Fibroblast of skin of right biceps (primary cell): ENCODE measurements at places on chromosomes 2 and 18.

DNA sequence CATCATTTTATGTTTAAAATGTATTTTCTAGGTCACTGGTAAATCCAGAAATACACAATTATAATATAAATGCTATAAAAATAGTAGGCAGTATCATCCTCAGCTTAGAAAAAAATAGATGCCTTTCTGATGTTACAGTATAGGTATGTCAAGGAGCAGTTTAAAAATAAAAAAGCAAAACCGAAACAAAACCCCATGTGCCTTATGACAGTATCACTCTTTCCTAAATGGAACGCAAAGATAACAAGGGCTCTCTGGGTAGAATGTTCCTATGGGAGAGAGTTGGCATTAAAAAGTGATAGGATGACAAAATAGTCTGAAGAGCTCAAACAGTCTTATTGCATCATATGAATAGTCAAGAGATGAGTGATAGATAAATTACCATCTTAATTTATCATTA, 172.1 kb downstream of the DSC3 start:
- DNase-seq, result no peak

- DNase-seq, result no peak
Observed at GRCh38 chr2:39546937-39547336, 109.9 kb upstream of the MAP4K3 start.

DNA sequence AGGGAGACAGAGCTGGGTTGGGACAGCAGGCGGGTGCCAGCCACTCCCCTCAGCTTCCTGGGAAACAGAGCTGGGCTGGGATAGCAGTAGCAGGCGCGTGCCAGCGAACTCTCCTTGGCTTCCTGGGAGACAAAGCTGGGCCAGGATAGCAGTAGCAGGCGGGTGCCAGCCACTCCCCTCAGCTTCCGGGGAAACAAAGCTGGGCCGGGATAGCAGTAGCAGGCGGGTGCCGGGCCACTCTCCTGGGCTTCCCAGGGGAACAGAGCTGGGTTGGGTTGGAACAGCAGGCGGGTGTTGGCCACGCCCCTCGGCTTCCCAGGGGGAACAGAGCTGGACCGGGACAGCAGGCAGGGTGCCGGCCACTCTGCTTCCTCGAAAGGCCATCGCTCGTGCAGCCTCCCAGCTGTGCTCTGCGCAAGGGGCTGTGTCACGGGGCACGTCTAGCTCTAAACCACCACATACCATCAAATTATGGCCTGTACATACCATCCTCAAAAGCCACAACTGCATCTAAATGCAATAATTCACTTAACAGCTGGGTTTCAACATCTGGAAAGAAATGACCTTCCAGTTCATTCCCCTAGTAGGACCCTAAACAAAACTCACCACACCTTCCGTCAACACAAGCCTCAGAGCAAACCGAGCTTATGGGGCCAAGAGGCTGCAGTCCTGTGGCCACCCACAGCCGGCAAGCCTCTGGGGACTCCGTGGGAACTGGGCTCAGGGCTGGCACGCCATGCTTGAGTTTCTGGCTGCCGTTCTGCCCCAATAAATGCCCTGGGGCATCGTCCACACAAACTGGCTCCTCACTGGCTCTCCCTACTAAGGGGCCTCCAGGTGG, 228.3 kb downstream of the TWIST2 start:
- DNase-seq, result no peak

DNA sequence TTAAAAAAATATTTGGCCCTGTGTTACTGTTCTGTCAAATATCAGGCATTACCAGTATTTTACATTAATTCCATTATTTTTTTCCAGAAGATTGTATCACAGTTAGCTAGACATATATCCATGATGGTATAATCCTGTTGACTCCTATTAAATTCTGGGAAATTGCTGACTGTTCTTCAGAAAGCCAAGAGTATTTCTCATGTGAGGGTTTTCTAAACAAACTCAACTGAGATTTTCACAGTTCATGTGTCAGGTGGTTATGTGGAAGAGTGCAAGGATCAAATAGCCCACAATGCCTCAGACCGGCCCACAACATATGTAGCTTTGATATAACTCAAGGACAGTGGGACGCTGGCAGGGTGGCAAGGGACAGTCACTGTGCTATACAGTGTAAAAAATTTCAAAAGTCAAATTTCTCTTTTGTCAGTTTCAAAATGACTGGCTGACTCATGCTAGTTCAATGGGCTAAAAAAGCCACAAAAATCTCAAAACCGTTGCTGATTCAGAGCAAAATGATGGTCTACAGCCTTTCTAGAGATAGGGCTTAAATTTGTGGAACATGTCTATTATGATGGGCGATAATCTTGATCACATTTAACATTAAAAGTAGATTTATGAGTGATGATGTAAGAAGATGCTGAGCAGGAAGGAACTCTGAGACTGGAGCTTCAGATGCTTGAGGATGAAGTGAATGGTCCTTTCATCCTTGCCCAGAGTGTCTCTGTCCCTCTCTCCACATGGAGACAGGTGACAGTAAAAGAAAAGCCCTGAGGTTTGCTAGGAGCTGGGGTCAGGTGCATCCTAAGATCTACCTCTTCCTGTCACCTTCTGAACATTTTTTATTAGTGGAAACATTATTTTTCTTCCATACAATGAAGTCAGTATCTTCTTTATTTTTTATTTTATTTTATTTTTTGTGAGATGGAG, 175.8 kb upstream of the PIEZO2 start:
- peak; percentile 97 for DNase-seq

- peak; percentile 38 for DNase-seq
Observed at GRCh38 chr2:195532628-195533271, 124.3 kb upstream of the SLC39A10 start.

DNA sequence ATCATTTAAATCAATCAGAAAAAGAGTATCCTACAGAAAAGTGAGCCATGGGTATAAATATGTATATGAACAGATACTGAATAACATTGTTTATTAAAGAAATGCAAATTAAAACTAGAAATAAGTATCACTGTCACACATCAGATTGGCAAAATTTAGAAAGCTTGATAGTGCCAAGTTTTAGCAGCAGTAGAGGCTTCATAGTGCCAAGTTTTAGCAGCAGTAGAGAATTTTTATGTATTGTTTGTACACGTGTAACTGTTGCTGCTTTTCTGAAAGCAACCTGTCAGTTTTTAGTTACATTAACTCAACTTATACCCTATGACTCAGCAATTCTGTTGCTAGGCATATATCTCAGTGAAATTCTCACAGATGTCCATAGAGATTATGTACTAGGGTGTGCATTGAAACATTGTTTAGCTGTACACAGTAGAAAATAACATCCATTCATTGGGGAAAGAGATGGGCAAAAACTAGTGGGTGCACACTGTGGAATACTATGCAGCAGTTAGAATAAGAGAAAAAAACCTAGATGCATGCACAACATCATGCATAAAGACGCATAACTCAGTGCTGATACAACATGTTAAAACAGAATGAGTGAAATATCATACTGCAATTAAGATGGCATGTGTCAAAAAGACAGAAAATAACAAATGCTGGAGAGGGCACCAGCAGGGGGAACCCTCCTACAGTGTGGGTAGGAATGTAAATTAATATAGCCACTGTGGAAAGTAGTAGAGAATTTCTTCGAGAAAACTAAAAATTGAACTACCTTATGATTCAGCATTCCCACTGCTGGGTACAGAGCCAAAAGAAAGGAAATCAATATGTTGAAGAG, 294.5 kb upstream of the NT5C1B start:
- peak; percentile 38 for DNase-seq
